Purkinje cell (primary cell): ENCODE measurements at places on chromosomes 4 and X. TPM values are rescaled to one million over a fixed set of nuclear protein-coding genes. Genes with fewer than 3 reads are reported as not detected.

Gene TAF7L
- polyA plus RNA-seq, result 0.18 TPM in 1 of 2 replicates, not detected in the other

Gene EVC2
- 0.09 and 0.21 TPM in 2 replicates for polyA plus RNA-seq

Gene PAGE1
- polyA plus RNA-seq, result not detected in 2 replicates

Gene CLDN2
- not detected in 2 replicates for polyA plus RNA-seq

Gene SLC16A2
- polyA plus RNA-seq, result 1.4 and 2.4 TPM in 2 replicates

Gene MAGED4
- 0.55 and 2.4 TPM in 2 replicates for polyA plus RNA-seq

Gene GJB1
- 1.0 TPM in 1 of 2 replicates, not detected in the other for polyA plus RNA-seq

Gene MID1IP1
- polyA plus RNA-seq, result 0.12 and 0.48 TPM in 2 replicates

Gene MSX1
- 0.64 and 0.86 TPM in 2 replicates for polyA plus RNA-seq

Gene SNX12
- polyA plus RNA-seq, result 22.0 and 41.6 TPM in 2 replicates

Gene GAGE10
- not detected in 2 replicates for polyA plus RNA-seq

Gene LARP7
- 73.2 and 81.2 TPM in 2 replicates for polyA plus RNA-seq

Gene EREG
- polyA plus RNA-seq, result not detected in 2 replicates

Gene F8A2
- not detected in 2 replicates for polyA plus RNA-seq

Gene PPEF1
- 3.3 TPM in 1 of 2 replicates, not detected in the other for polyA plus RNA-seq

Gene TBCK
- polyA plus RNA-seq, result 9.1 and 11.5 TPM in 2 replicates

Gene TRIM75
- polyA plus RNA-seq, result not detected in 2 replicates

Gene MAGEA2
- not detected in 2 replicates for polyA plus RNA-seq
